ENCODE measurements at places on chromosomes 2 and 18.

GRCh38 chr2:202104286-202104870, 31.3 kb downstream of the KIAA2012 start:
- DNase-seq = no peak

GRCh38 chr18:56696966-56697365, 45.8 kb downstream of the WDR7 start:
- no peak for DNase-seq

DNA sequence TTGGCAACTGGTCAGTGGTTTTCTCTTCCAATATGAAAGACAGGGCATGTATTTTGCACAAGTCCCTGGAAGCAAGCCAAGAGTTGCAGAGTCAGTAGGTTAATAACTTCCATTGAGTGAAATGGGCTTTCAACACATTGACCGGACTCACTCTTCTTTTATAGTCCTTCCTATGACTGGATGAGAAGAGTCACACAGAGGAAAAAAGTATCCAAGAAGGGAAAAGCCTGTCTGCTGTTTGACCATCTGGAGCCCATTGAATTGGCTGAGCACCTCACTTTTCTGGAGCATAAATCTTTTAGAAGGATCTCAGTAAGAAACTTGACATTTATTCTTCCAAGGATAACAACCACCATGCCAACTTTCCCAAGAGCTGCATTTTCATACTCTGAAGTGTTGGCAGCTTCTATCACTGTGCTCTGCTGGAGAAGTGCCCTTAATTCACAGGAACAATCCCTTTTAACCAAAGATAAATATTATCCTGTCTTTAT, 45.4 kb downstream of the RASGRP3 start:
- peak; percentile 93 for DNase-seq

DNA sequence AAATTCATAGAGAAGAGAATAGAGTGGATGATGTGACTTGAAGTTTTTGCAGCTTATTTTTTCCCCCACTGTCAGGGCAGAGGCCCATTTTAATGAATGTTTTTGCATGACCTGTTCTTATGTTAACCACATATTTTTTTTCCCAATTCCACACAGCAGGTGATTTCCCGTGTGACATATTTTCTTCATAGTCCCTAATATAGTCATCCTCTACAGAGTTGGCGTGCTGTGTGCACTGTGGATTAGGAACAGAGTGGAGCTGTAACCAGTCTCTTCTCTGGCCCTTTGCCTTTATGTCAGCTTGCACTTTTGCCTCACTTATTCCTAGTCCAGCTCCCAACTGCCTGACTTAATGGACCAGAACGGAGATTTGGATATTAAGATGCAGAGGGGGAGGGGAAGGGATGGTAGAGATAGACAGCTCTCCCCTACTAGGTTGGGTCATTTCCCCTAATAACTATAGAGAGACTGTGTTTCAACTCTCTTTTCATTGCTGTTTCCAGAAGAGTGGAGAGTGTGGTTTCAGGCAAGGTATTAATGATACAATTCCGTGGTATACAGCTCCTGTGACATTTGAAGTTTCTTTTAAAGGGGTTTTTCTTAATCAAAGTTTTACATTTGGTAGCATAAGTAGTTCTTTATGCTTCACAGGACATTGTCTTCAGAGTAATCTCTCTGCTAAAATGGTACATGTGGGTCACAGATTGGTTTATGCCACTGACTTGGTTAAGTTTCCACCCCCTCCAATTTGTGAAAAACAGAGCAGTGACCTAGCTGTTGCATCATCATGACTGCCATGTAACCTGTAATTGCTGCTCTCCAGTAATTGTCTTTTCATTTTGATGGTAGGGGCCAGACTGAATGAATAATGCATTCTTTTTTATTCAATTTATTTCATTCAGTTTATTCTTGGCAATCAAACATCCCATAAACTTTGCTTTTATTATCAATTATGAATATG, 161.3 kb downstream of the HAUS1 start:
- no peak for DNase-seq

DNA sequence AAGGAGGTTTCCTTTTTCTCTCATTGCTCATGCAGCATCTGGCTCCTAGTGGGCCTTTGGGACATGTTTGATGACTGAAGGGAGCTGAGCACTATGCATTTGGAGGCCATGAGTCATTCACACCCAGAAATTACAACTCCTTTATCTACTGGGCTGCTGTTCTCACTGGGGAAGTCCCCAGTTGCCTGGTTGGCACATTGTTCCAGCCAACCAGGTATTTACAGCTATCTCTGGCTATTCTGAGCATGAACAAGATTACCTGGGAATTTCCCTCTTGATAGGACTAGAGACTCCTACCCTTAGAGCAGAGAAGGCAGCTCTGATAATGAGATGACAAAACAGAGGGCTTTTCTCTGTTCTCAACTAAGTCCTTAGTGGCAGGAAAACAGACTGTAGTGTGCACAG, 206.5 kb downstream of the SETBP1 start:
- peak; percentile 39 for DNase-seq

GRCh38 chr2:118380915-118381653, 292.8 kb downstream of the INSIG2 start:
- DNase-seq = no peak

DNA sequence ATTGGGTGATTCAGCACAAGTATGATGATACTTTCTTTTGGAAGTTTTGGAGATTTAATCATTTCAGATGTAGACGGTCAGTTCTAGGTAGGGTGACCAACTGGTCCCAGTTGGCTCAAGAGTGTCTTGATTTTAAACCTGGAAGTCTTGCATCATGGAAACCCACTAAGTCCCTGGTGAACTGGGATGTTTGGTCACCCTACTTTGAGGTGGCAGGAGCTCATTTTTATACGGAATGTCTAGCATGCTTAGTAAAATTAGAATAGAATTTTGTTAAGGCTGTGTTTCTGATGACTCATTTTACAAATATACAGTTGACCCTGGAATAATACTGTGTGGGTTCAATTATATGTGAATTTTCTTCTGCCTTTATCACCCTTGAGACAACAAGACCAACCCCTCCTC, 61.5 kb upstream of the DOCK10 start:
- DNase-seq = peak; percentile 75
